Suppressor macrophage treated with lipopolysaccharide for 1 hour (primary cell): ENCODE measurements at places on chromosomes 12 and 14.
A peak's percentile ranks its signal among the peaks of the same experiment; 100 is the strongest.

- peak; percentile 3 for DNase-seq
Observed at GRCh38 chr14:94483729-94484275, 7.8 kb upstream of the SERPINA9 start.

DNA sequence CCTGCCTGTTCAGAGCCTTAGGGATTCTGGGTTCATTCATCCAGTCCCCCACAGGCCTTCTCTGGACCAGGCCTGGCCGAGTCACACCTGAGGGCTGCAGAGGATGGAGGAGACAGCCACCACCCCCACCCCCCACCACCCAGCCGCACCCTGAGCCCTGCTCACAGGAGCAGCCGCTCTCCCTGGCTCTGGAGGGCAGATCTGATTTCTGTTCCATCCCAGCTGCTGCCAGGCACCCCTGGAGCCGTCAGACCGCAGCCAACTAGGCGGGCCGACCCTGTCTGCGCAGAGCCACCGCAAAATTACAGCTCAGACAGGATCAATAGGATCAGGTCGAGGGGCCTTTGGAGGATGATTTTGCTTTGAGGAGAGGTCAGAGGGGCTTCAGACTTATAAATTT, 154.6 kb upstream of the MYL2 start:
- no peak for DNase-seq

DNA sequence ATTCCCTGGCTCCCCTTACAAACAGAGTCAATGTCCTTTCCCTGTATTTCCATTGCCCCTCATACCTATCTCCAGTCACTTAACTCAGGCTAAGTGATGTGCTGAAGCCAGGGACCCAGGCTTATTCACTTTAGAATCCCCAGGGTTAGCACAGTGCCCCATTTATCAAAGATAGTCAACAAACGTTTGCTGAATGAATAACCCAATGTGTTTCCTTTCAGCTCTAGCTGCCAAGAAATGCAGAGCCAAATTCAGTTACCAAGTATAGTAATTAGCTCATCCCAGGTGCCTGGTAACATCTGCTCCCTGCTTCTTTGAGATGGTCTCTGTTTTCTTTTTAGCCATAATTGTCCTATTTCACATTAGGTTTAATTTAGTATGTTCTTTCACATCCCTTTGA, 189.5 kb downstream of the PHLDA1 start:
- no peak for DNase-seq

- no peak for DNase-seq
Observed at GRCh38 chr12:2429032-2429431, 365.7 kb upstream of the FKBP4 start.

DNA sequence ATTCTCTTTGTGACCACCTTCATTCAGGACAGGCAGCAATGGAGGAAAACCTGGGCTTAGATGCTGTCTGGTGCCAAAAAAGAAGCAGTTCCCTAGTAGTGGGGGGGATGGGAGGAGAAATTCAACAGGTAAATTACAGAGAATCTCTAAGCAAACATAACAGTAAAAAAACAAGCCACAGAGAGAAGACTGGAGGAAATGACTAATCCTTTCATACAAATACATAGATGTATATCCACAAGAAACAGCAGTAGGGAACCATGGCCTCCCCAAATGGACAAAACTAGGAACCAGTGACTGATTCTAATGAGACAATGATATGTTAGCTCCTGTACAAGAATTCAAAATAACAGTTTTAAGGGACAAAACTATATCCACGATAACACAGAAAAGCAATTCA, 513.0 kb downstream of the NAV3 start:
- no peak for DNase-seq

- no peak for DNase-seq
Observed at GRCh38 chr12:56286044-56286830, 13.9 kb downstream of the CS start.

- DNase-seq: peak; percentile 21
Observed at GRCh38 chr14:56195704-56196103, 77.5 kb downstream of the PELI2 start.

GRCh38 chr12:123893276-123893675, 79.4 kb downstream of the CCDC92 start:
- no peak for DNase-seq

DNA sequence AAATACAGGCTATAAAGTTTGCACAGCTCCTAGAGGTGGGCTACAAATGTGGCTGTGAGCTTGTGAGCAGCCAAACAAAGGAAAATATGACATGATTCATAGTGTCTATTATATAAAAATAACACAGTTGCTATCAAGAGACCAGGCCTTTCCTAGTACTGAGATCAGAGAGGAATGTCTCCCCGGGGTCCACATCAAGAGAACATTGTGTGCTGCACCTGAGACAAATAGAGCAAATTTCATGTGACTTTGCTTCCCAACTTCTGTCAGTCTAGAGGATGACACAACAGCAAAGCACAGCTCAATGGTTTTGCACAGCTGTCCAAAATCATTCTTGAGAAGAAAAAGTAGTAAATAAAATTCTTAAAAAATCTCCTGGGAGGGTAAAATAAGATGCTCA, 297.5 kb upstream of the PRKD1 start:
- no peak for DNase-seq
